ENCODE measurements at places on chromosomes 12 and 14. TPM values are rescaled to one million over a fixed set of nuclear protein-coding genes. Genes with fewer than 3 reads are reported as not detected.

GNB3 gene
- 4.7 TPM for total RNA-seq

PLEKHD1 gene
- 0.53 TPM for total RNA-seq

SIRT4 gene
- total RNA-seq: 6.3 TPM

DNAAF2 gene
- total RNA-seq: 6.3 TPM

GUCY2C gene
- total RNA-seq: not detected

GRCh38 chr14:59511916-59512575, 27.7 kb downstream of the JKAMP start:
- H3K4me3 ChIP-seq: no peak overlapping the region
- no peaks in the 10 kb centered on the region for H3K4me1 ChIP-seq
- H3K27me3 ChIP-seq: no peaks in the 10 kb centered on the region

SLCO1B1 gene
- 0.04 TPM for total RNA-seq

DNA sequence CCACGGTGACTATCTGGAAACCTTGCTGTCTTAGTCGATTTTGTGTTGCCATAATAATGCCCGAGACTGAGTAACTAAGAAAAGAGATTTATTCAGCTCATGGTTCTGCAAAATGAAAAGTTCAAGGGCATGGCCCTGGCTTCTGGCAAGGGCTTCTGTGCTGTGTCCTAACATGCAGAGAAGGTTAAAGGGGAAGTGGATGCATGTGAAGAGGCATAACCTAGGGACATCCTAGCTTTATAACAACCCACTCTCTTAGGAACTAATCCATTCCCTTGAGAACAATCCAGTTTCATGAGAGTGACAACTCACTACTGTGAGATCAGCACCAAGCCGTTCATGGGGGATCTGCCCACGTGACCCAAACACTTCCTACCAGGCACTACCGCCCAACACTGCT, 11.5 kb downstream of the FLVCR2 start:
- H3K27ac ChIP-seq: no peak overlapping the region
- no peaks in the 10 kb centered on the region for H3K36me3 ChIP-seq
- H3K27me3 ChIP-seq: no peaks in the 10 kb centered on the region
- H3K4me3 ChIP-seq: no peak overlapping the region
- no peak for DNase-seq

DNA sequence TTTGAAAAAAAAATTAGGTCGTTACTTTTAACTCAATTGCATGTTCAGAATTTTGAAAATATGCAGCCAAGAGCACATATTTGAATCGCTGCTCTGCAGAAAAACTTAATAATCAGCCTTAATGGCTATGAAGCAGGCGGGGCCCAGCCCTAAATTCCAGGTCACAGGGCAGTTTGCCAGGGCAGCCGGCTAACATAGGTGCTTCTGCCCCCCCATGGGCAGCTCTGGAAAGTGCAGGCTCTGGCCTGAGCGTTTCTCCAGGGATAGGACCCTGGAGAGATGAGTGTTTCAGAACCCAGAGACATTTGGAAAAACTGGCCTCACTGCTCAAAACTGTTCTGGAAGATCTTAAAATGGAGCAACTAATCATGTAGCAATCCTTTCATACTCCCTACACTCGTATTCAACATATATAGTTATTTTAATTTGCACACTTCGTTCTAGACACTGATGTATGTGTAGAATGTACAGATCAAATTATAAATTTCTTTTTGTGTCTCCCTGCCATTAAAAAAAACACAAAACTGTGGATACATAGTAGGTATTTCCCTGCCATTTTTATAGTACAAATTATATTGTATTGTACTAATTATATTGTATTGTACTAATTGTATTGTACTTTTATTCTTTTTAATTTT, 26.0 kb upstream of the PTGR2 start:
- peaks cover 18% of the 10 kb centered on the region for H3K4me1 ChIP-seq
- peak overlapping the region; percentile 69 for H3K27ac ChIP-seq
- no peak overlapping the region for H3K4me3 ChIP-seq

SERPINA6 gene
- not detected for total RNA-seq

LYSET gene
- total RNA-seq: 12.1 TPM

DNA sequence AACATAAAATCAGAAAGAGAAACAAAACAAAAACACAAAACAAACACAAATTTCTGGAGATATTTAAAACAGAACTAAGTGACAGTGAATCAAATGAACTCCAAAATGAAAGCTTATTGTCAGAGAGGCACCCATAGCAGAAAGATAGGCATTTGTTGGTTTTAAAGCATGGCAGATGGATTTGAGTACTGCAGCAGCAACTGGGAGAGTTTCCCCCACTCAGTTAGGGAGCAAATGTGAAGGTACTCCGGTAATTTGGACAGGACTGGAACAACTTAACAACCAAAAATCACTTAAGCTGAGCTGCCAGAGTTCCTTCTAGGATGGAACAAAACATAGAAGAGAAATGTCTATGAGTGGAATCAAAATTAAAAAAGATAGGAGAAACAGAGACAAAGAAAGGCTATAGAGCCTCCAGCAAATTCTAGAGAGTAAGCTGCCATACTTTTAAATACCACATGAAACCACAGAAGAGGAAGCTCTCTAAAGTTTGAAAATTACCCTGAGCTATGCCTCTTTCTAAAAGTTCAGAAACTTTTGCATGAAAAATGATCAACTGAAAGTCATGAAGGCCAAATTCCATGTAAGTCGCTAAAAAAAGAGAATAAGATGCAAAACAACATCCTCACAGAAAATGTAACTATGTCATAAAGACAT, 1248.3 kb upstream of the USP15 start:
- no peaks in the 10 kb centered on the region for H3K36me3 ChIP-seq
- no peaks in the 10 kb centered on the region for H3K27me3 ChIP-seq
- no peak for DNase-seq
- no peak overlapping the region for H3K27ac ChIP-seq
- H3K4me3 ChIP-seq: no peak overlapping the region

GRCh38 chr12:52480073-52480472, 6.5 kb upstream of the KRT6C start:
- peaks cover 6% of the 10 kb centered on the region for H3K27me3 ChIP-seq
- H3K4me3 ChIP-seq: no peak overlapping the region
- H3K4me1 ChIP-seq: no peaks in the 10 kb centered on the region
- H3K36me3 ChIP-seq: no peaks in the 10 kb centered on the region
- DNase-seq: no peak

Data from muscle of leg (tissue), 16 donors.